ENCODE measurements at places on chromosomes 1 and 21.

- no peak for DNase-seq
These were observed 42.3 kb downstream of the HMGB4 start for GRCh38 chr1:33906156-33906555.

- no peak for DNase-seq
These were observed 1.8 kb downstream of the BTG3 start for GRCh38 chr21:17610911-17611310.

- DNase-seq: no peak
These were observed 31.5 kb downstream of the RNF220 start for GRCh38 chr1:44436401-44437106.

- no peak for DNase-seq
These were observed 40.6 kb downstream of the RGS7 start for GRCh38 chr1:241316372-241316771.

All from chondrocyte (in vitro differentiated cells).